HFFc6 (cell line): ENCODE measurements at places on chromosomes 12 and 14. TPM values are rescaled to one million over a fixed set of nuclear protein-coding genes. Genes with fewer than 3 reads are reported as not detected.

The PRIMA1 gene
- not detected in 3 replicates for total RNA-seq

The CAPRIN2 gene
- total RNA-seq, result 13.7 to 18.9 TPM (median 18.8 TPM) in 3 replicates

The SGPP1 gene
- 21.2 to 24.5 TPM (median 21.4 TPM) in 3 replicates for total RNA-seq

The CD69 gene
- total RNA-seq, result not detected in 3 replicates

The AQP2 gene
- not detected in 2 replicates for total RNA-seq

The CLEC1A gene
- total RNA-seq, result 0.24 to 0.86 TPM (median 0.46 TPM) in 3 replicates

DNA sequence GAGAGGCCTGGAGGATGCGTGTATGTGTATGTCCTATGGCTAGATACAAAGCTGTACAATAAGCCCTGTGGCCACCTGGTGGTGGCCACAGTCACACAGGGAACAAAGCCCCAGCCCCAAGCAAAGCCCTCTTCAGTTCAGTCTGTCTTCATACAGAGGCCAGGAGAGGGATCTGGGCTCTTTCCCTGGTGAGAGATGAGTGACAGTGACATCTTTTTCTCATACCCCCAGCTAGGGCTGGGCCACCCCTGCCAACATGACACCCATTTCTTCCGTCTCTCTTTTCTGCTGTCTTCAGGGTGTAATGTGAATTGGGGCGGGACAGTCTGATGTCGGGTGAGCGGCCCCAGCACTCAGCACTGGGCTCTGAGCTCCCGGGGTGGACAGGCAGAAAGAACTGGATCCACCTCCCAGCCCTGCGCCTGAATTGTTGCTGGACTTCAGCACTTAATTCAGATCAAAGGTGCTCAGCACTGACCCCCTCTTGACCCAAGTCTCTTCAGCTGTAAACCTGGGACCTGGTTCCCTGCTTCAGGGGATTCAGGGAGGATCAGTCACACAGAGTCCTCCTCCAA is 59.8 kb downstream of the SERPINA3 start:
- H3K4me3 ChIP-seq, result no peak overlapping the region
- no peak for DNase-seq
- no peaks in the 10 kb centered on the region; the same call in 1 of the 2 replicates for H3K36me3 ChIP-seq

DNA sequence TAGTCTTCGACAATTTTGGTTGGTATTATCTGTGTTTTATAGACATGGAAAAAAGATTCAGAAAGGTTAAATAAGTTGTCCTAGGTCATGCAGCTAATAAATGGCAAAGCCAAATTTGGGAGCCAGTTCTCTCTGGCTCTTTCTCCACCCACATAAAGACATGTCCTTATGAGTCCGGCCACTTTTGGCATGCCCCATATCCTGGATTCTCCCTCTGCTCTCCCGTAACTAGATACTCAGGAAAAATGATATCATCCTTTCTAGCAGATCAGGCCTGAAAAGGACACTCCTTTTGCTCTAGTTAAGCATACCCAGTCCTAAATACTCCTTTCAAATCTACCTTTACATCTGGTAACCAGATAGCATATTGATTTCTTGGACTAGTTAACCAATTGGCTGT is 64.4 kb downstream of the TTLL5 start:
- H3K27ac ChIP-seq, result no peak overlapping the region
- peaks cover 32% of the 10 kb centered on the region for H3K36me3 ChIP-seq
- peaks cover 2% of the 10 kb centered on the region for H3K27me3 ChIP-seq
- DNase-seq, result no peak

DNA sequence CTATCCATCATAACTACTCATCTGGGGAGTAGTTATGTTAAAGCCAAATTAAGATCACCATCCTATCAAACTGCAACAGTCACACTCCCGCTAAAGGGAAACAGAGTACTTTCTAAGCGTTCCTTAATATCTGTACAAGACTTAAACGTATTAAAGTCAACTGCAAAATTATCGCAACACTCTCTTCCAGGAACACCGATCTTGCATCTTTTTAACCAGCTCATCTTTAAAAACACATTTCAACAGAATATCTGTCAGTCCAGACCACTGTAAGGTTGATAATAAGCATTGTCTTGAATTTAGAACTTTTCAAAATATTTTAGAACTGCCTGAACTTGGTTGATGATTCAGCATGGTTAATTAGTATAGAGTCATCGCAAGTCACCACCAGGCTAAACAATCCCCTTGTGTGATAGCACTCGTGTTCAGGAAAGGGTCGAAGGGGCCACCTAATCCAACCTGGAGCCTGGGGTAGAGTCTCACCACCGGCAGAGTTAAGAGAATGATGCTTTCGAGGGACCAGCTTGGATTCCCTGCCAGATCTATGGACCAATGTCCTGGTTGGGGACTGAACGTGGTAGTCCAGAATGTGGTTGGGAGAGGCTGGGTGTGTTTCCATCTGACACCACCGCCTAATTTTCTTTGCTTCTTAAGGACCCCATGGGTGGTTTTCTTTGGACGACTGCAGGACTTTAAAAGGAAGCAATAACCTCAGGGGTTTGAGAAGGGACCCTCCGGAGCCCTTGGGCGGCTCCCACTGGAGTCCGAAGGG is 890 bp downstream of the SPTLC2 start:
- peak overlapping the region; percentile 95 for H3K4me3 ChIP-seq
- H3K36me3 ChIP-seq, result peaks cover 23% of the 10 kb centered on the region
- peaks cover 41% of the 10 kb centered on the region for H3K4me1 ChIP-seq

DNA sequence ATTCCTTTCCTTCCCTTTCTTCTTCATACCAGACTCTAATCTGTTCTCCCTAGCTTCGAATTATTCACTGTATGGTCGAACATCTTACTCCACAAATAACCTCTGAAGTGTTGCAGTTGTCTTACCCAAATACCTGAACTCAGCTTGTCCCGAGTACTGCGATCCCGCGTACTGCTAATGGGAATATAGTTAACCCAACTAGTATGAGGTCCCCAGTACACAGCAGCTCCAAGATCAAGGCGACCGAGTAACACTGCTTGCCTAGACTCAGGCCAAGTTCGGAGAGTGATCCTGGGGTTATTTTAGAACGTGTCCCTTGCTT is 462 bp upstream of the ETNK1 start:
- H3K27me3 ChIP-seq, result peaks cover 2% of the 10 kb centered on the region
- peak overlapping the region; percentile 96 for H3K4me3 ChIP-seq
- H3K4me1 ChIP-seq, result peaks cover 40% of the 10 kb centered on the region
- 0 out of 2 replicates have a peak, but pooled peaks cover 12% of the 10 kb centered on the region for H3K36me3 ChIP-seq
- H3K27ac ChIP-seq, result peak overlapping the region; percentile 88
- DNase-seq, result no peak

DNA sequence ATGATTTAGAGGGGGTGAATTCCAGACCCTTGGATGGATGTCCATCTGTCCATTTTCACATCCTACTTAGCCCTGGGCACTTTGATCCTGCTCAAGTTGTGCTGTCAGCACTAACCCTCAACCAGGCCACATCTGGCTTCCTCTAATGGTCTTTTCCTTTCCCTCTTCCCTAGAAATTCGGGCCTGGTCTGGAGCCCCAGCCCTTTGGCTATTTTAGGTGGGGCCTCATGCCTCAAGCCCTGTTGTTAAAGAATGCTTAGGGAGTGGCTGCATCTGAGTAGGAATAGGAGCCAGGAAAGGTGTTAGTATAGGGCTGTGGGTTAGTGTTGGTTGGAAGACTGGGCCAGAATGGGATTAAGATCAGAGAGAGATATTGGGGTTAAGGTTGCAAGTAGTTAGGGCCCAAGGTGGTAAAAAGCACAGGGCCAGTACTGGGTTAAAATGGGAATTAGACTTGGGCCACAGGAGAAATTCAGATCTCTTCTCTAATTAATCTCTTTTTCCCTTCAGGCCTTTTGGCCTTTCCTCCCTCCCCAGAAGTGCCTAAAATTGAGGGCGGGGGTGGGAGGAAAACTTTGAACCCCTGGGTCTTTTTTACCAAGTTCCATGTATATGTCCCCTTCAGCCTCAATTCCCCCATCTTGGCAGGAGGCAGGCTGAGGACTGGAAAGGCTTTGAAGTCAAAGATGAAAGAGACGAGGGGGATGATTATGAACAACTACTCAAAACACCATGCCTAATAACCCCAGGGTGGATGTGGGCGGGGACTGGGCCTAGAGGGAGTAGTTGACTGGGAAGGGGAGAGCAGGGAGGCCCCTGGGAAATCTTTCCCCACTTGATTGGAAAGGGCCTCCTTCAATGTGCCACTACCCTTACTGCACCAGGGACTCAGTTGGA is 4.0 kb upstream of the ZNF385A start:
- peaks cover 3% of the 10 kb centered on the region for H3K27me3 ChIP-seq
- no peak for DNase-seq
- H3K4me1 ChIP-seq, result peaks cover 51% of the 10 kb centered on the region
- no peak overlapping the region for H3K4me3 ChIP-seq
- no peaks in the 10 kb centered on the region for H3K36me3 ChIP-seq

DNA sequence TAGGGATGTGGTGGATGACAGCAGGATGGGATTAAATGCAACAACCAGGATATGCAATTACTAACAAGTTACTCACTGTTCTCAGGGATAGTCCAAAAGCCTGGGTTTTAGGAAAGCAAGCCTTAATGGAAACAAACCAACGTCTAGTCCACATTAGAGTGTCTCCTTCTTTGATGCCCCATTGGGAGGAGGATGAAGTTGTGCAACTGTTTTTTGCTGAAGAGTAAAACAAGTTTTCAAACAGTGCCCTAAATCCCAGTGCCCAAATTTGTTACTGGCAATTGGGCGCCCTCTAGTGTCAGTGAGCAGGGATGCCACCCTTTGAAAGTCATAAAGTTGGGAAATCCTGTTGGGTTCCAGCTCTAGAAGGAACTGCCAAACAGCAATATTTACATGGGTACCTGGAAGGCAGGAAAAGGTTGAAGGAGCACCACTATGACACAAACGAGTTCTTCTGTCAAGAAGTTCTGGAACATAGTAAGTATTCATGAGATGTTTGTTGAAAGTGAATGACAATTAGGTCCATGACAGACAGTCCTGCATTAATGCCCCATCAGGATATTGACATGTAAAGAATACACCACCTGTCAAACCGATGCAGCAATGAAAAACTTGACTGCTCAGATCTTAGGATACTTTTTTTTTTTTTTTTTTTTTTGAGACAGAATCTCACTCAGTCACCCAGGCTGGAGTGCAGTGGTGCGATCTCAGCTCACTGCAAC is 11.1 kb upstream of the DPF3 start:
- H3K4me3 ChIP-seq, result no peak overlapping the region; the same call in 1 of the 2 replicates
- DNase-seq, result peak; percentile 73
- peak overlapping the region; percentile 11 for H3K27ac ChIP-seq
- no peaks in the 10 kb centered on the region; the same call in 1 of the 2 replicates for H3K27me3 ChIP-seq

DNA sequence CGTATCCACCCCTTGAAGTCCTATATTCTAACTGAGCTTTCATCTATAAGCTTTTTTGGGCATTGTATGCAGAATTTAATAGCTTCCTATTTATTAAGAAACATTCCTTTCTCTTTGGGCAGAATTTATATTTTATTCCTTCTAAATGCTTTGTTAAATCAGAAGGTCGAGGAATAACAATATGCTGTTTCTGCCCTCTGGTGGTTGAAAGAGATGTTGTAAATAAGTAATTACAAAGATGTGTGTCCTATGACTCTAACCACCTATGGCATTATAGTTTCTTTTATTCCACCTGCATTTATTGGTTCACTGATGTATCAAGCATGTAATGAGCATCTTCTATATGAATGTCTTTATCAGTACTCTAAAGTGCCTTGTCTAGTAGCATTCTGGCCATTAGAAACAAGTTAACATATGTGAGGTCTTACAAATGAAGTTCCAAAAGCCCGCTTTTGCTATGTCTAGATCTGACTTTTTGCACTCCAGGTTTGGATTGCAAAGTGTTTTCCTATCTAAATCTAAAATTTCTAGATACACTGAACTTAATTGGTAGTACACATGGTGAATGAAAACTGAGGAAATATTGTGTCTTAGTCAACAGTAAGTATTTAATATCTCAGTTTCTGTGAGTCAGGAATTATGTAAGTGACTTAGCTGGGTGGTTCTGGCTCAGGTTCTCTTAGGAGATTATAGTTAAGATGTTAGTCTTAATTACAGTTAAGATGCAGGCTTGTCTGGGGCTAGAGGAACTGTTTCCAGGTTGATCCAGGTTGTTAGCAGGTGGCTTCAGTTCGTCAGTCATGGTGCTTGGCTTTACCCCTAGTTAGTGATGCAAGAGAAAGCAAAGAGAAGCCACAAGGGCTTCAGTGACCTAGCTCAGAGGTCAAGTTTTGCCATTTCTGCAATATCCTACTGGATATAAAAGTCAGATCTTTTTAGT is 57.5 kb downstream of the PLEKHA5 start:
- DNase-seq, result peak; percentile 59
- no peak overlapping the region for H3K27ac ChIP-seq
- H3K27me3 ChIP-seq, result no peaks in the 10 kb centered on the region
- no peaks in the 10 kb centered on the region for H3K36me3 ChIP-seq
- H3K4me1 ChIP-seq, result peaks cover 82% of the 10 kb centered on the region
- H3K4me3 ChIP-seq, result peak overlapping the region; percentile 68

DNA sequence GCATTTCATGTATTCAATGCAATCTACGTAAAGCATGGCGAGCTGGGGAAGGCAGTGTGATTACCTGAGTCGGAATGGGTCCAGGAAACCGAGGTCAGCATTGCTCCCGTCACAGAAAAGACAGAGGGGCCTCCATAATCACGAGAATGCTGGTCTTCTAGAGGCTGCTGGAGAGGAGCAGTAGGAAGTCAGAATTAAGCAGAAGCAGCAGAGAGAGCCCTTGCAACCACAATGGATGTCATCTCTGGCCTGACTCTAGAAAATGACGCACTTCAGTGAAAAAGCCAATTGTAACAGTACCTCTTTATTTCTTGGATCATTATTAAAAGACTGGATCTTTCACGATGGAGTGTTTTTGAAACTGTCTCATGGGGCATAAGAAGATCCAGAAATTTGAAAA is 69.5 kb upstream of the FOXN3 start:
- H3K27me3 ChIP-seq, result no peaks in the 10 kb centered on the region
- H3K36me3 ChIP-seq, result peaks cover 9% of the 10 kb centered on the region
- peaks cover 21% of the 10 kb centered on the region for H3K4me1 ChIP-seq
- no peak for DNase-seq
- H3K4me3 ChIP-seq, result no peak overlapping the region
- H3K27ac ChIP-seq, result no peak overlapping the region

GRCh38 chr14:47438650-47439140 is 236.7 kb downstream of the MDGA2 start:
- no peak overlapping the region for H3K4me3 ChIP-seq
- H3K36me3 ChIP-seq, result no peaks in the 10 kb centered on the region; the same call in 1 of the 2 replicates
- no peak for DNase-seq
- no peaks in the 10 kb centered on the region for H3K4me1 ChIP-seq
- no peak overlapping the region for H3K27ac ChIP-seq

GRCh38 chr14:51544471-51544870 is 107.2 kb upstream of the FRMD6 start:
- no peak overlapping the region for H3K4me3 ChIP-seq
- no peak for DNase-seq
- H3K36me3 ChIP-seq, result peaks cover 19% of the 10 kb centered on the region
- H3K27me3 ChIP-seq, result no peaks in the 10 kb centered on the region
- no peak overlapping the region; the same call in 1 of the 2 replicates for H3K27ac ChIP-seq

GRCh38 chr14:72521045-72521444 is 372.9 kb downstream of the DPF3 start:
- peaks cover 59% of the 10 kb centered on the region for H3K4me1 ChIP-seq
- H3K36me3 ChIP-seq, result peaks cover 14% of the 10 kb centered on the region
- no peak for DNase-seq
- H3K4me3 ChIP-seq, result no peak overlapping the region

GRCh38 chr12:2113119-2113912 is 60.5 kb downstream of the CACNA1C start:
- peaks cover 9% of the 10 kb centered on the region; the same call in 1 of the 2 replicates for H3K36me3 ChIP-seq
- no peak overlapping the region; the same call in 1 of the 2 replicates for H3K27ac ChIP-seq
- peaks cover 24% of the 10 kb centered on the region for H3K4me1 ChIP-seq
- H3K27me3 ChIP-seq, result no peaks in the 10 kb centered on the region; the same call in 1 of the 2 replicates
- no peak overlapping the region for H3K4me3 ChIP-seq
